Activated CD4-positive, alpha-beta T cell treated with anti-CD3 and anti-CD28 coated beads for 36 hours (primary cell): ENCODE measurements at places on chromosomes 2 and 18. TPM values are rescaled to one million over a fixed set of nuclear protein-coding genes. Genes with fewer than 3 reads are reported as not detected.
A peak's percentile ranks its signal among the peaks of the same experiment; 100 is the strongest.

GRCh38 chr2:71843391-71843850 is 304.2 kb downstream of the CYP26B1 start:
- DNase-seq = no peak

The CFC1B gene
- not detected for total RNA-seq

The APCDD1 gene
- total RNA-seq = not detected

The UGT1A3 gene
- not detected for total RNA-seq

The SRD5A2 gene
- total RNA-seq = not detected

DNA sequence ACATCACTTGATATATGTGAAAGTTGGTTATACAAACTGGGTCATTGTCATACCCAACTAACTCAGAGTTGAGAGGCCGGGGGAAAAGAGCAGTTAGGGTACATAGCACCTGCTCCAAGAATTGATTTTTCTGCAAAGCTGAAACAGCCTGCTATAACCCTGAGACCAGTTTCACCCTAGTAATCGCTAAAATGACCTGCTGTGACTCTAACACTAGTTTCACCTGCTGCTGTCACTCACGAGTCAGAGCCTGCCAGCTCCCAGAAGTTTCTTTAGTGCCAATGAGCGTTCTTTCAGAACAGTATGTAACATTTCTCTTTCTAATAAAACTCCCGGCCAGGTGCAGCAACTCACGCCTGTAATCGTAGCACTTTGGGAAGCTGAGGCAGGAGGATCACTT is 28.0 kb downstream of the SRSF7 start:
- DNase-seq = peak; percentile 51

- no peak for DNase-seq
Observed at GRCh38 chr2:134232461-134232860, 21.4 kb upstream of the MGAT5 start.

- no peak for DNase-seq
Observed at GRCh38 chr2:118683460-118683859, 164.0 kb downstream of the EN1 start.

DNA sequence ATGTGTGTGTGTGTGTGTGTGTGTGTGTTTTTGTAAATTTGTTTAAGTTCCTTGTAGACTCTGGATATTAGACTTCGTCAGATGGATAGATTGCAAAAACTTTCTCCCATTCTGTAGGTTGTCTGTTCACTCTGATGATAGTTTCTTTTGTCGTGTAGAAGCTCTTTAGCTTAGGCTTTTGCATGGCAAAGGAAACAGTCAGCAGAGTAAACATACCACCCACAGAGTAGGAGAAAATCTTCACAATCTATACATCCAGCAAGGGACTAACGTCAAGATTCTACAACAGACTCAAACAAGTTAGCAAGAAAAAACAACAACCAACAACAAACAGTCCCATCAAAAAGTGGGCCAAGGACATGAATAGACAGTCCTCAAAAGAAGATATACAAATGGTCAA is 336.7 kb upstream of the ATP5MC3 start:
- DNase-seq = no peak

The DNAJC27 gene
- total RNA-seq = 5.9 TPM

The PID1 gene
- total RNA-seq = not detected

DNA sequence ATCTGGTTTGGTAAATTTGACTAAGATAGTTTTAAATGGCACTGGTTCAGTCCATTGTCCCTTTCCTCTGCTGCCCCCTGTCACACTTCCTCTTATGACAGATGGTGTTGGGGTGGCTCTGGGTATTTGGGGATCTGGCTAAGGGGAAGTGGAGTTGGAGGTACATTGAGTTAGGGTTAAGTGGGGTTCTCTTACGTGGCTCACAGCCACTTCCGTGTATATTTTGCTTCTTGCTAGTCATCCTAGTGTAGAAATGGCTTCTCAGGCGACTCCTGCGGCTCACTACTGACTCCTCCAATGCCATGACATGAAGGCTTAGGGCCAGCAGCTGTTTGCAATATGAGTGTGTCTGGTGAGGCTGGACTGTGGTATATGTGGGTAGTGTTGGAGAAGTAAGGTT is 187.0 kb downstream of the HAUS1 start:
- DNase-seq = no peak

The TSPYL6 gene
- not detected for total RNA-seq

The CFC1 gene
- total RNA-seq = not detected

The CFAP65 gene
- total RNA-seq = not detected

The AGXT gene
- not detected for total RNA-seq

- DNase-seq = no peak
Observed at GRCh38 chr2:41170589-41170988, 718.7 kb upstream of the SLC8A1 start.

DNA sequence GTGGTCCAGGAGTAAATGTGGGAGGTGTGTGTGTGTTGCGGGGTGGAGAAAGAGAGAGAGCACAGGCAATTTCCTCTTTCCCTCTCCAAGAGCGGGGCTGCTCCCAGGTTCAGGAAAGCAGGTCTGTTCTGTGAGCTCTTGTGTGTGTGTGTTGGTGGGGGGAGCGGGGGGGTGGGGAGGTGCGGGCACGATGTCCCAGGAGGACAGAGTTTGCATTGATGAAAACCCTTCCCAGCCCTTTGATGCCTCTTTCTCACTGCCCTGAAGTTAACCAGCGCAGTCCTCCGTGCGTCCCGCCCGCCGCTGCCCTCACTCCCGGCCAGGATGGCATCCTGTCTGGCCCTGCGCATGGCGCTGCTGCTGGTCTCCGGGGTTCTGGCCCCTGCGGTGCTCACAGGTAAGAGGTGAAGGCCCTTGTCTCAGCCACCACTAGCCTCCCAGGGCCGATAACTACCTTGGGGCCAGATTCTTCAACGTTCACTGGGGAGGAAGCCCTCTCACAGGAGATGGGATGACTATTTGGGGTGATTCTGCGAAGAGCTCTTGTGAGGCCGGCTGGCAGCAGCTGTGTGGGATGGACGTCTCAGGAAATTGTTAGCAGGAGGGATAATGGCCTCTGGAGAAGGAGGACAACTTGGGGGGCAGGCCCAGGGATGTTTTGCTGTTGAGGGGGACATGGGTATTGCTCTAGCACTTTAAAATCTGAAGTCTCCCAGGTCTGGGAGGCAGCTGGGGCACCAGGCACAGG is at the start of gene SNORC:
Gene SNORC (plus strand): TSS at position 247 of the 748 bp plus-strand sequence. CDS start 78 bp downstream, at position 325.
- DNase-seq = no peak

GRCh38 chr2:28378679-28379584 is 13.7 kb upstream of the FOSL2 start:
- no peak for DNase-seq

DNA sequence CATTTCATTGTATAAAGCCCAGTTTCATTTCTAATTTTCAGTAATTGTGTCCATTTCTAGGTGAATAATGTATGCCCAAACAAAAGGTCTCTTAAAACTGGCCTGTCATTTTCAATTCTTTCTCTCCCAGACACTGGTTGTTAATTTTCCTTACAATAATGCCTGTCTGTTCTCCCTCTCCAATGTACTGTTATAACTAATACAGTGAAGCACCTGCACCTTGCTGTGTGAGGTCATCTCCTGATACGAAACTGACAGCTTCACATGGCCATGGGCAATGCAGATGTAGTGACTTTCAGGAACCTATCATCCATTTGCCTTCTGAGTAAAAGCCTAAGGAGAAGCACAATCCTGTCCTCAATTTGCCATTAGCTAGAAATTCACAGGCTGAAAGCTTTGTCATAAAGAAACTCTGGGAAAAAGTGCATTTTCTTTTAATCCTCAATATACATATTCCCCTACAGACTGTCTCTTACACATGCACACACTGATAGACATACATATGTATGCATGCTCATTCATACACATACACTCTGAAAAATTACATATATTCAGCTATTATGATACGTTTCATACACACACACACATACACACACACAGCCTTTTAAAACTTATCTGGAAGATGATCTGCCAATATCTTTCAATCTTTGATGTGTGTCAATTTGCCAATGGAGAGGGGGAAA is 1030.3 kb downstream of the TDRD15 start:
- DNase-seq = no peak

The ASXL3 gene
- not detected for total RNA-seq

GRCh38 chr2:205495819-205496218 is 186.5 kb upstream of the NRP2 start:
- DNase-seq = no peak

The GPR75 gene
- 0.71 TPM for total RNA-seq

GRCh38 chr2:53379547-53379946 is 388.1 kb upstream of the CHAC2 start:
- no peak for DNase-seq

The ANO7 gene
- 2.1 TPM for total RNA-seq

DNA sequence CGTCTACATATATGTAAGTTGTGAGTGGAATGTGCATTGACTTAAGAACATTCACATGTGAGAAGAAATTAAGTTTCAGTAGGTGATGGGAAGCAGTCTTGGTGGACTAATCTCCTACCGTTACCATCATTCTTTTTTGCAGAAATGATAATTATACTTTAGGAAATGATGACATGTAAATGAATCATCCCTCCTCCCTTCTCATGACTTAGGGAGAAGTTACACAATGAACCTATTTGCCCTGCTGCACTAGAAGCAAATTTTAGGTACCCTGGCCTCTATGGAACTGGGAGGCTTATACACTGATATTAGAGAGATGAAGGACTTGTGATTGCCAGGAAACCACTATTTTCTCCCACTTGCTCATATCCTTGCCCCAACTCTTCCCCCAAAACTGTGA is 214.2 kb downstream of the CALCRL start:
- DNase-seq = no peak

- DNase-seq = no peak
Observed at GRCh38 chr2:179818546-179818945, 42.9 kb downstream of the ZNF385B start.

- no peak for DNase-seq
Observed at GRCh38 chr2:233588400-233588799, 21.8 kb upstream of the USP40 start.

The ZNF385B gene
- not detected for total RNA-seq

DNA sequence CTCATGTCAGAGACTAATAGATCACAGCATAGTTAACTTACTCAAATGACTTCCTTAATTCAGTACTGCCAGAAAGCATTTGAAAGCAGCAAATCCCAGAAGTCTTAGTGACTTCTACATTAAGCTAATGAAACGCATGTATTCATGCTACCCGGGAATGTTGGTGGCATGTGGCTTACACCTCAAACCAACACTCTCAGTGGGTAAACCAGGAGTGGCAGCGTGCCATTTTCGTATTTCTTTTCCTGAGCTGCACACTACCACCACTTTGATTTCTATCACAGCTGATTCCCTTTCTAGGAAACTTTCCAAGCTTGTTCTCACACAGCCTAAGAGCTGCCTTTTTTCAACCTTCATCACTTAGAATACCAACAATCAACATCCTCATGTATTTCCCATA is 646.6 kb downstream of the NRXN1 start:
- no peak for DNase-seq

GRCh38 chr2:13596233-13596632 is 879.5 kb downstream of the TRIB2 start:
- no peak for DNase-seq

- DNase-seq = peak; percentile 11
Observed at GRCh38 chr2:147223119-147223518, 621.7 kb upstream of the ACVR2A start.

The PDE11A gene
- 0.12 TPM for total RNA-seq

The RUFY4 gene
- total RNA-seq = 1.6 TPM

The MALL gene
- 2.0 TPM for total RNA-seq
